ENCODE measurements at places on chromosomes 5 and 9. TPM values are rescaled to one million over a fixed set of nuclear protein-coding genes. Genes with fewer than 3 reads are reported as not detected.

DNA sequence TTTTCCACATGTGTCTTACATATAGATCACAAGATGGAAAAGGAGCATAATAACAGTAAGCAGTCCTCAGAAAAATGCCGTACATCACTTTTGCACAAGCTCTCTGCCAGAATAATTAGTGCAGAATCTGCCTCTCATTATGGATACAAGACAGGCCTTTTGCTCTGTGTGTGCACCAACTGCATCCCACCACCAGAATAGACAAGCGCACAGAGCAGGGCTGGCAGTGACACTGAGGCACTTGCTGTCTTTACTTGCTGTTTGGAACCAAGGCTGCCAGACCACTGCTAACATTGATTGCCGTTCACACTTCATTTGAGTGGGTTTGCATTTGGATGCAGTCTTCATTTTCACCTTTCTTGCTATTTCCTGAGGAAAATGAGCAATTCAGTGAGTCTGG lies 741.3 kb downstream of the TLE1 start:
- no peak for DNase-seq

DNA sequence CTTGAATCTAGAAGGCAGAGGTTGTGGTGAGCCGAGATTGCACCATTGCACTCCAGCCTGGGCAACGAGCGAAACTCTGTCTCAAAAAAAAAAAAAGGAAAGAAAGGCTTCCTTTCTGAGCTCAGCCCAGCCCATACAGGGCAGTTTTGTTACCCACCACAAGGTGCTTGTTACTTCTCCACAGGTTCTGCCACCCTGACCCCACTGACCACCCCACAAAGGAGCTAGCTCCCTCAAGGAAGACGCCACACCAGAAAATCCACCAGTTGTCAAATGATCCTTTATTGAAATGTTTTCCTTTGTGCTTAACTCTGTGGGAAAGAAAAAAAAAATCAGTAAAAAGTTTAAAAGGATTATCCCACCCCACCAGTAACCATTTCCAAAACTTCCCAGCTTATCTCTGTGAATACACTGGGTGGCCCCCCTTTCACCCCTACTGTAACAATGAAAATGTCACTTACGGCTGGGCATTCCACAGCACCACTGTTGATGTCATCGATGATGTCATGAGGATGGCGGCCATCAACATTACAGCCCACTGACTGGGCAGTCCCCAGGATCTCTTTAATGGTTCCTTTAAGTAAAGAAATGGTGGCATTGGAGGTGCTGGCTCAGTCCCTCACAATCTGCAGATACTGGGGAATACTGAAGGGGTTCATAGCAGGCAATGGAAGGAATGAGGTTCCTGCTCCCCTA lies 3.6 kb downstream of the RPL12 start:
- DNase-seq, result no peak

DNA sequence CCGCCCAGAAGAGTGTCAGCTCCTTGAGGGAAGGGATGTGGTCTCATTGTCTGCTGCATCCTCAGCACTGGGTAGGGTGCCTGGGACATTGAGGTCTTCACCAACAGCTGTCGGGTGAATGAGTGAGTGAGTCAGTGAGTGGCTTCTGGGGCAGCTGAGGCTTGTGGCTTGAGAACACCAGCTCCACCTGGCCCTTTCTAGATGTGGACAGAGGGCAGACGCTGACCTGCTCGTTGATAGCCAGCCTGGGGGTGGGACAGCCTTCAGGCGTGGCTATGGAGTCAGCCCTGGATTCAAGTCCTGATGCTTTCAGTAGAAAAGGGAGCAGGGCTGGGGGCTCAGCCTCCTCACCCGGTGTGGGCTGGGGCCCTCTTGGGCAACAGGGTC lies 215.1 kb downstream of the C9orf50 start:
- no peak for DNase-seq

DNA sequence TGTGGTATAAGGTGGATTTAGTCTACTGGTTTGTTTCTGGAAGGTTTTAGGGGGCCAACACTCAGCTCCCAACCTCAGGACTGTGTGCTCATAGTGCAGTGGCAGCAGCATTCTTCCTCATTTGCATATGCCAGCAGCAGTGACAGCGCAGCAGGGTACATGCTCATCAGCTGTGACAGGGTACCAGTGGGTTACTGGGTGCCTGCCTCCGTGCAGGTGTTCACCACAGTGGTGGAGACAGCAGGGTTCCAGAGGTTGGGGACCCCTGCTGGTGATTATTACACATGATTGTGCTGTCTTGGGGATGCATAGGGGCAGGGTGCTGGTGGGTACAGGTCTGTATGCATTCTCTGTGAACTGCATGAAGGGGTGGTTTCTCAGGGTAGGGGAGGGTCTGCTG lies 45.5 kb upstream of the IFNE start:
- DNase-seq, result no peak

DNA sequence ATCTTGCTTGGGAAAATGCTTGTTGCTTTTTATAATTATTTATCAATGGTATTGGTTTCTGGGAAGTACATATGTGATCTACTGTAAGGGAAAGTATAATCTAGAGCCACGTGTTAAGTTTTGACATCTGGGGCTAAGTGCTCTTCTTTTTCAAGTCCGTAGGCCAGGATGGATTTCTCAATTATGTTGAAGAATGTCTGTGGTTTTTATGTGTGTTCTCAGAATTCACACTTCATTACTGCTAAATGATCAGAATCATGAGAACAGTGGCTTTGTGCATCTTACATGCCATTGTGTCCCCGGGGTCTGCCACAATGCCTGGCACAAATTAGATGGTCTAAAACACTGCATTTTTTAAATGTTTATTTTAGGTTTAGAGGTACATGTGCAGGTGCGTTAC lies 14.5 kb upstream of the AUH start:
- DNase-seq, result no peak

- no peak for DNase-seq
These were observed 17.6 kb downstream of the CAMK2A start for GRCh38 chr5:150271923-150272322.

DNA sequence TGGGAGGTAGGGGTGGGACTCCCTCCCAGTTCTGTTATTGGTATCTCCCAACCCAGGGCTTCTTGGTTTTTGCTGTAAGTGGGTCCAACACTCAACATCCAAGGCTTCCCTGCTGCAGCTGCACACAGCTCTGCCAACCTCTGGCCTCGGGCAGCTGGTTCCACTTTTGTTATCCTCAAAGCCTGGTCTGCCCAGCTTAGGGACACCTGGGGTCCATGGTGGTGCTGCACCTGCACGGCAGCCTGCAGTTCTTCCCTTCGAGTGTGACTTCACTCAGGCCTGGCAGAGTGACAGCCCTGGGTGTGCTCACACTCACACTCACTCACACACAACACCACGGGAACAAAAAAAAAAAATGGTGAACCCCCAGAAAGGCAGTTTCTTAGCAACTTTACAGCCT lies 15.3 kb upstream of the SAP30L start:
- no peak for DNase-seq

- DNase-seq, result no peak
These were observed 2.5 kb downstream of the DIPK1B start for GRCh38 chr9:136714893-136715274.

DNA sequence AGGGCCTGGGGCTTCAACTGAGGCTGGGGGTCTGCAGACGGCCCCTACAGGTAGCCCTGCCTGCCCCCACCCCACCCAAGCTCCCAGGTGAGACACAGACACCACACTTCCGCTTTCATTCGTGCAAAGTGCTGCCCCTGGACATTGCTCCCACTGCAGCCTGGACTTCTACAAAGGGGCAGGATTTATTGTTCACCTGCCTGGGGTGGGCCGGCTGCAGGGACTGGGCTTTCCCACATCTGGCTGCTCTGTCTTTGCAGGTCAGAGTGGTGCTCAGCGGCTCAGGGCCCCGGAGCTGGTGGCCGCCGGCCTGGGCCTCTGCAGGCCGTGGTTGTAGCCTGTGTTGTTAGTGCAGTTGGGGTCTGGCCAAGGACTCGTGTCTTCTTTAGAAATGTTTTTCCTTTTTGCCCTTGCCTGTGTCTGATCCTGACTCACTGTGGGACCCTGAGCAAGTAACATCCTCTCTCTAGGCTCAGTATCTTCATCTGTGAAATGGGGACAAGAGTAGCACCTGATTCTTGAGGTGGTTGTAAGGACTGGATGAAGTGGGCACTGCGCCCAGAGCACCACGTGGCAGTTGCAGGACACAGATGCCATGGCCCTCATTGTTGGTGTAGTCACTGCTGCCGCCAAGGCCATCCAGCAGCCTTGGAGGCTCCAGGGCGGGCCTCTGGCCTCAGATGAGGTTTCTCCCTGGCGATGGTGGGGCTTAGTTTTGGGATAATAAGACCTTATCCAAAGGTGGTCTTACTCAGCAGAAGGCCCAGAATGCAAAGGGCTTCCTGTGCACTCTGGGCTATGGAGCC lies 143.9 kb downstream of the CACNA1B start:
- DNase-seq, result no peak

DNA sequence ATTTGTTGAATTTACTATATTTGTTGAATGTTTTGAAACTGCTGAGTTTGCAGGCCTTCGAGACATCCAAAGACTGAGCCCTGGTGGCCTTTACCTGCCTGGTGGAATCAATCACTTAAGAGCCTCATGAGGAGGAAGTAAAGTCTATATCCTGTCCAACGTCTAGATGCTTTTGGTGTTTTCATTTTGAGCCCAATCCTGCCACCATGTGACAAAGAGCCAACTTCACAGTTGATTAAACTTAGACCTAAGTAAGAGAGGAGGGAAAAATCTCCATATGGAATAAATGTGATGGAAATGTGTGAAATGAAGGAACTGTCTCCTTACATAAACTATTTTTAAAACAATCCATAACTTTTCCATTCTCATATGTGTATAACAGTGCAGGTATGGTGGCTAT lies 220.1 kb downstream of the PRR16 start:
- peak; percentile 8 for DNase-seq

GRCh38 chr5:93995126-93995621 lies 253.8 kb upstream of the POU5F2 start:
- no peak for DNase-seq

- no peak for DNase-seq
These were observed 2.2 kb downstream of the PCDHA13 start for GRCh38 chr5:140883927-140884697.

DNA sequence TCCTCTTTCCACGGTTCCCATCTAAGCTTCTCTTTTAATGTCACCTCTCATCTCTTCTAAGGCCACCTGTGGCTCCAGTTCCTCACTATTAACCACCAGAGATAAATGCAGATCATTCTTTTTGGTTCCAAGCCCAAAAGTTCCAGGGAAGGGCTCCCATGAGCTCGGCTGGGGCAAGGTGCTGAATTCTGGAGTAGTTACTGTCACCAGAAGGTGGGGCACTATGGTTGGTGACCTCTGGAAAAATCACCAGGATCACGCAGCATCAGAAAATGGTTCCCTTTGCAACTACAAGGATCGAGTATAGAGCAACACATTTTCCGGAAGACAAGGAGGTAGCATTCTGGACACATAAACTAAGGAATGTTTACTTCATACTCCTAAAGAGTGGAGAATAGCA lies 528.7 kb upstream of the DAP start:
- DNase-seq, result no peak

DNA sequence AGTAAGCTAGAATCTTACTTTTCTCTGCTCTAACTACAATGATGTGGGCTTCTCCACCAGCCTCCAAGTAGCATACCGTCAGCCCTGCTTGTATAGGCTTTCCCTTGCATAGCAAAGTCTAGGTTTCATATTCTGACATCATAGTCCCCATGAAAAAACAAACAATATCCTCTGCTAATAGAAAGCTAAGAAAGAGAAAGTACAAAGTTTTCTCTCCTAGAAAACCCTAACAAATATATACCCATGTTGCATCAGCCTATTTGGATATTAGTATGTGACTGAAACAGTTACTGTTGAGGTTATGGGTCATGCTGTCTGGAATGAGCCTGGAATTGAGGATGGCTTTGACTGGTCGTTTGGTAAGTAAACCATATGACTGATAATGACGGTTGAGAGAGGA lies 1696.0 kb downstream of the MAT2B start:
- no peak for DNase-seq

DNA sequence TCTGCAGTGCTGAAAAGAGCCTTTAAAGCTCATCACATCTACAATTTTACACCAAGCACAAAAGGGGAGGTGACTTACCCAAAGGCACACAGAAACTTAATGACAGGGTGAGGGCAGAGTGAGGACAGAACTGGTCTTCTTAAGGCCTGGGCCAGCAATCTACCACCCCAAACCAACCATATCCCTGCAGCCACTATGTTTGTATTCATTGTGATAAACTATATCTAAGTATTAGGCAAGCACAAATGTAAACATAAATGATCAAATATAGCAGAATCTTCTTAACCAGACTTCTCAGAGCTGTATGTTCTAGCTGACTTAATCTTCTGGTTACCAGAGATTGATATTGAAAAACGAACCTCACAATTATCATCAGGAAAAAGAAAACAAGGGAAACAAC lies 47.9 kb upstream of the RNF38 start:
- DNase-seq, result no peak

DNA sequence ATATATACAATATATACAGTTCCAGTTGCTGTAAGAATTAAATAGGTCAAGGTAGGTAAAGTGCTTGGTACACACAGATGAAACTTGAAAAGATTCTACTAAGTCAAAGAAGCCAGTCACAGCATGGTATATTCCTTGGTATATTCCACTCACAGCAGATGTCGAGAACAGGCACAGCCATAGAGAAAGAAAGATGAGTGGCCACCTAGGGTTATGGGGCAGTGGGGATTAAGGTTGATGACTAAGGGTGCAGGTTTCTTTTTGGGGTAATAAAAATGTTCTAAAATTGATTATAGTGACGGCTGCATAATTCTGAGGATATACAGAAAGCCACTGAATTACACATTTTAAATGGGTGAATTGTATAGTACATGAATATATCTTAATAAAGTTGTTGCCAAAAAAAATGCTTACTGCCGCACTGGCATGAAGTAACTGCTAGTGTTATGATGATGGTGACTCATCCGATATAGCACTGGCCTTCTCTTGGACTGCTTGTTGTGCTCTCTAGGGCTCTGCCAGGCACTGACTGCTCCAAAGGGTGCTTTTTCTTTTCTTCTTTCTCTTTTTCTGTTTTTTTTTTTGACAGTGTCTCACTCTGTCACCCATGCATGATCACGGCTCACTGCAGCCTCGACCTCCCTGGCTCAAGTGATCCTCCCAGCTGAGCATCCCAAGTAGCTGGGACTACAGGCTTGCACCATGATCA lies 23.5 kb downstream of the TBC1D2 start:
- no peak for DNase-seq

The PCDHGA3 gene
- total RNA-seq, result not detected

The KCNIP1 gene
- not detected for total RNA-seq

The CDKN2B gene
- total RNA-seq, result 9.8 TPM
